ENCODE measurements at places on chromosomes 5 and 9.

GRCh38 chr5:131495536-131496399, 139.3 kb downstream of the RAPGEF6 start:
- no peak for DNase-seq

GRCh38 chr5:132024117-132024435, 12.6 kb upstream of the ACSL6 start:
- no peak for DNase-seq

DNA sequence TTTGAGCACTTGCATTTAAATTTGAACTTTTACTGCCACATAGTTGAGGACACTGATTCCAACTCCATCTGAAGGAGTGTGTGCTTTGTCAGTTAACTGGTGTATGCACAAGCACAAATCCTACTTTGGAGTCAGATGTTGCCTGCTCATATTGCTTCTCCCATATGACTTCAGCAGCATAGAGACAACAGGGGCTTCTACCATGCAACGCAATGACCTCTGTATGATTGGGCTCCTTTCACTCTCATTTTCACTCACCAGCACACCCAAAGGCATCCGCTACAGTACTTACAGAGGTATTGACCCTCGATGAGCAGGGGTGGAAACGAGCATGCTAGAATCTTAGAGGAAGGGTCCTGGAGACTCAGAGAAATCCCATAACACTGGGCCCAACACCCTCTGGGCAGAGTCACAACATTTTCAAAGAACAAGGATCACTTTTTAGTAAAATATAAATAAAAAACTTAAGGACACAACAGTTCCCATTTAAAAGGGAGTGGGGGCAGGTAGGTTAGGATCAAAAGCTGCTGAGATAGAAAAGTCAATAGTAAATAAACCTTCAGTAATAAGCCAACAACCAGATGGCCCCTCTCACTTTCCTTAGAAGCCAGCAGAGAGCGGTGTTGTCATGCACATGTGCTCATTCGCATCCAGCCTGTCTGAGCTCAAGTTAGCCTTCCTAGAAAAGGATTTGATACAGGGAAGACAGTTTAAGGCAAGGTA, 203.8 kb downstream of the SNCAIP start:
- DNase-seq: peak; percentile 37

DNA sequence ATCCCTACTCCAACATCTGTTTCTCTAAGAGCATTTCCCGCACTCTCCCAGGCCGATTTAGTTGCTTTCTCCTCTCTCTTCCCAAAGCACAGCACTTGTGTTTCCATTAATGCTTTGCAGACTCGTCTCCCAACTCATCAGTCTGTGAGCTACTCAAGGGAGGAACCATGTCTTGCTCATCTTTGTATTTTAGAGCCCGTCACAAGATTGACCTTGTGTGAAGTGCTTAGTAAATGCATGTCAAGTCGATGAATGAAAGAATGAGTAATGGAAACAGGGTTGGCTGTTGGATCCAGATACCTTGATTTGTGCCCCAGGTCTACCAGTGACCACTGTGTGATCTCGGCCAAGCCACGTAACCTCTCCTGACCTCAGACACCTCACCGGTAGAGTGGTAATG, 99.3 kb downstream of the KLF4 start:
- DNase-seq: no peak

DNA sequence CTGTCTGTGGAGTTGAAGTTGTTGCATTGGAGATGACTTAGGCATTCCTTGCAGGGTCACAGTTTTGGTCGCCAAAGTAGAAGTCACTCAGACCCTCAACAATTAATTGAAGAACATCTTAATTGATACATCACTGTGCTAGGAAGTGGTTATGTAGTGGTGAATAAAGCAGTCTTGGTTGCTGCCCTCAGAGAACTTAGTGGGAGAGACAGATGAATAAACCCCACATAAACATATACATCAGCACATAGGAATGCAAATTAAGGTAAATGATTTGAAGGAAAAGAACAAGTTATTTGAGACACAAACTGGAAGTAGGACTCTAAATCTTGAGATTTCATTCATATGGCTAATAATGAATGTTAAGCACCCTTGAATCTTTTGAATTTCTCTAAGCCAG, 25.7 kb downstream of the FAM174A start:
- DNase-seq: no peak

GRCh38 chr9:129206905-129207304, 28.8 kb upstream of the IER5L start:
- DNase-seq: no peak

DNA sequence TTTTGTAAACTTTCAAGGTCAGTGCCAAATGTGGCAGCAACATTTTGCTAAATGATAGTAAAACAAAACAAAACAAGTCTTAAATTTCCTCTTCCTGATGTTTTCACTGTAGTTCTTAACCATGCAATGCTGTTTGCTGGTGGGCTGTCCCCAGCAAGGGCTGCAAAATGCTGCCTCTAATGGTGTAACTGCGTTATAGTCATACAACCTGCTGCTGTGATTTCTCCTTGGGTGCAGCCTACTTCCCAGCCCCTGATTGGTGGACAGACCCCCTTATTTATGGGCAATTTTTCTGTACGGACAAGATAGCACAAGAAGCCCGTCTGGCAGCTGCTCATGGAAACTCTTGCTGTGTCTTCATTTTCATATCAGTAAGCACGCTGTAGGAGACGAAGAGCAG, 26.6 kb upstream of the PIP5K1B start:
- DNase-seq: no peak

DNA sequence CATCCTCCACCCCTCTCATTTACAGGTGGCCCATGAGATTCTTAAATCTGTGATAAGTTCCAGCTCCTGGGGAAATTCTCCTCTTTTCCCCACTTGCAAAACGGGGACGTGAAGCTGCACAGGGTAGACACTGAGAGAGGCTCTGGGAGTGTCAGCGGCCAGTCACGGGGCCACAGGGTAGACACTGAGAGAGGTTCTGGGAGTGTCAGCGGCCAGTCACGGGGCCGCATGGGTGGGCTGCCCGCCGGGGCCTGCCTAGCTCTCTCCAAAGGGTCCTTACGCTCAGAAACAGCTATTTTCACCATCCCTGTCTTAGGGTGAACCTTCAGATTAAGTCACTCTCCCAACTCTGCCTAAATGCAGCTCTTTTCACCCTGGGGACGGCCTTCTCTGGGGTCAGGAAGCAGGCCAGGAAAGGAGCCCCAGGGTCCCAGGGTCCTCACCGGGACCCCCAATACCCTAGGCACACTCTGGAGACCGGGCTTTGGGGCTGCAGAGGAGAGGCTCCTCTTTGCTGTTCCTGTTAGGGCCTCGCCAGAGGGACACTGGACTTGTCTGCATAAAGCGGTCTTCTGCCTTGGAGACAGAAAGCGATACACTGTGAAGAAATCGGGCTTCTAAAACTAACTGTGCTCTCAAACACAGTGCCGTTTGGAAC, 1.5 kb downstream of the FAM78A start:
- no peak for DNase-seq

GRCh38 chr5:160976181-160976580, 124.2 kb upstream of the ATP10B start:
- no peak for DNase-seq

- no peak for DNase-seq
These were observed 25.0 kb downstream of the SH3TC2 start for GRCh38 chr5:149037817-149038216.

- DNase-seq: no peak
These were observed 61.9 kb upstream of the RUFY1 start for GRCh38 chr5:179488491-179488890.

DNA sequence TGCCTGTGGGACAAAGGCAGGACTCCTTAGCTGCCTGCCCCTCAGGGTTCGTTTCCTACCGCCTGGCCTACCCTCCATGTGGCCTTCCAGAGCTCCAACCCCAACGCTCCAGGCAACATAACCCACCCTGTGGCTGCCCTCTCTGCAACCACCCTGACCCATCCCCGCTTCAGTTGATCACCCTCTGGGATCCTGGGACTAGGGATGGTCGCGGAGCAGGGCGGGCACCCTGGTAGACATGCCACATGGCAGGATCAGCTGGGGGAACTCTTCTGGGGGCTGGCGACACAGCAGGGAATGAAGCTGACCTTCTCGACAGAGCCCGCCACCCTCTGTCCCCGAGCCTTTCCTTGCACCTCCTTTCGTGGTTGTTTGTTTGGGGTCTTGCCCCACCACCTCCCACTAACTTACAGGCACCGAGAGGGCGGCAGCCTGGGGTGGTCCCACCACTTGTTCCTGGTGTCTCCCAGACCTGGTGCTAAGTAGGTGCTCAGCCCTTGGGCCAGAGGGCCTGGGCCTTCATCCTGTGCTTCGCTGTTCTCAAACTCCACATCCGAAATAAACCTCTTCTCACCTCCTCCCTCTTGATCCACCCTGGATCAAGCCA, 243.1 kb downstream of the PBX3 start:
- DNase-seq: no peak

- no peak for DNase-seq
These were observed 7.8 kb downstream of the NOL6 start for GRCh38 chr9:33465596-33466564.

- no peak for DNase-seq
These were observed 254.7 kb upstream of the SLC30A5 start for GRCh38 chr5:68839019-68839552.

DNA sequence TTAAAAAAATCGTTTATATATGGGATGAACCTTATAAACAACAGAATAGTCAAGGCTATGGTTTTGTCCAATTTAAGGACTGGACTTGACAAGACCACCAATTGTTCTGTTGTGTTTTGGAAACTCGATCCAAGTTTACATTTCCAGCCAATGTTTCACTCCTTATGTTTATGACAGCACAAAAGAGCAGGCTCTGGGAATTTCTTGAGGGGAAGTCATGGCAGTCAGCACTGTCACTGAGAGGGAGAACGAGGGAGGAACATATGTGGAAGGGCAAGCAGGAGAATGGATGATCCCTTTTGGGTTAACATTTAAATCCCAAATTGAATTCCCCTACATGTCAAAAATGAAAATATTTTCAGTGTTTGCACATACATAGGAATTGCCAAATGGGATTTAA, 292.5 kb downstream of the MARCHF11 start:
- DNase-seq: no peak

- peak; percentile 70 for DNase-seq
These were observed at the start of gene LSM11 for GRCh38 chr5:157743163-157744050. Gene LSM11 (plus strand): TSS chr5:157743712. CDS start chr5:157743751, 39 bp downstream.

- no peak for DNase-seq
These were observed 97.6 kb upstream of the FANCC start for GRCh38 chr9:95415158-95415557.

DNA sequence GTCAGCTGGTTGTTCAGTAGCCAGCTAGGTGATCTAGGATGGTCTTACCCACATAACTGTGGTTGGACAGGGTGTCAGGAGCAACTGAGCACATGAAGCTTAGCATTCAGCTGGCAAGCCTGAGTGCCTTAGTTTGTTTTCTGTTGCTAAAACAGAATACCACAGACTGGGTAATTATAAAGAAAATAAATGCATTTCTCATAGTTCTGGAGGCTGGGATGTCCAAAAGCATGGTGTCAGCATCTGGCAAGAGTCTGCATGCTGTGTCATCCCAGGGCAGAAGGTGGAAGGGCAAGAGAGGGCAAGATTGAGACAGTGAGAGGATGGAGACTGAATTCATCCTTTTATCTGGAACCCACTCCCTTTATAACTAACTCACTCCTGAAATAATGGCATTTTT, 921.5 kb downstream of the TLE4 start:
- no peak for DNase-seq

DNA sequence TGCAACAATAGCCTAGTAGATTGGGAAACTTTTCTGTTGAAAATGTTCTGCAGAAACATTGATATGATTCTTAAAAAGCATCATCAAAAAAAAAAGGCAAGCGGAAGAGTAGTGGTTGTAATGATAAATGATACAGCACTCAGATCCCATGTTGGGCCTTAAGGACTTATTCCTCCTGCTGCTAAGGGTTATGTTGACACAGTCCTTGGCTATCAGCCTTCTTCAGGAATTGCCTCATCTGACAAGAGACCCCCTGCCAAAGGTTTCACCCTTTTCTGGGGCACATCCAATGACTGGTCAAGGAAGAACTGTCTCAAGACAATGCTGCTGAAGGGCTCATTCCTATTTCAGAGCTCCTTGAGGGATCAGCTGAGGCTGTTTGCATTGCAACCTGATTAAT, 44.3 kb upstream of the MAMDC2 start:
- DNase-seq: no peak

- DNase-seq: no peak
These were observed 58.4 kb downstream of the PCSK1 start for GRCh38 chr5:96374653-96375052.

GRCh38 chr5:148290271-148291195, 21.7 kb upstream of the SPINK7 start:
- DNase-seq: no peak

DNA sequence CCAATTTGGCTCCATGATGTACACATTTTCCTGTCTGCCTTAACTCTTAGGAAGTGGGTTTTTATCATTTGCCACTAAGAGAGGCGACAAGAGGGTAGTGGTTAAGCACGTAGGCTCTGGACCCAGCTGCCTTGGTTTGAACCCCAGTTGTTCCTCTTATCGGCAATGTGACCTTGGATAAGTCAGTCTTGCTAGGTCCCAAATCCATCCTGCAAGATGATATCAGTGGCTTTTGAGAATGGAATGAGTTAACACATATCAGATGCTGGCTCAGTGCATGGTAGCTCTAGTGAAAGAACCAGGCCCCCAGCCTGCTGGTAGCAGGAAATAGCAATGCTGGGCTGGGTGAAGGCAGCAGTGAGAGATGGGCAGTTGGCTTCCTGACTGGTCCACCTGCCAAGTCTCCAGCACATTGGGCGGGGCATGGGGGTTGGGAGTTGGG, 72.5 kb downstream of the STK10 start:
- no peak for DNase-seq

- no peak for DNase-seq
These were observed 2.4 kb downstream of the POLR3G start for GRCh38 chr5:90477073-90477472.

- no peak for DNase-seq
These were observed 254 bp downstream of the STRBP start for GRCh38 chr9:123268199-123268464.

GRCh38 chr9:86039991-86040860, 59.1 kb downstream of the GOLM1 start:
- no peak for DNase-seq

GRCh38 chr9:69554945-69555344, 117.2 kb downstream of the APBA1 start:
- DNase-seq: no peak

DNA sequence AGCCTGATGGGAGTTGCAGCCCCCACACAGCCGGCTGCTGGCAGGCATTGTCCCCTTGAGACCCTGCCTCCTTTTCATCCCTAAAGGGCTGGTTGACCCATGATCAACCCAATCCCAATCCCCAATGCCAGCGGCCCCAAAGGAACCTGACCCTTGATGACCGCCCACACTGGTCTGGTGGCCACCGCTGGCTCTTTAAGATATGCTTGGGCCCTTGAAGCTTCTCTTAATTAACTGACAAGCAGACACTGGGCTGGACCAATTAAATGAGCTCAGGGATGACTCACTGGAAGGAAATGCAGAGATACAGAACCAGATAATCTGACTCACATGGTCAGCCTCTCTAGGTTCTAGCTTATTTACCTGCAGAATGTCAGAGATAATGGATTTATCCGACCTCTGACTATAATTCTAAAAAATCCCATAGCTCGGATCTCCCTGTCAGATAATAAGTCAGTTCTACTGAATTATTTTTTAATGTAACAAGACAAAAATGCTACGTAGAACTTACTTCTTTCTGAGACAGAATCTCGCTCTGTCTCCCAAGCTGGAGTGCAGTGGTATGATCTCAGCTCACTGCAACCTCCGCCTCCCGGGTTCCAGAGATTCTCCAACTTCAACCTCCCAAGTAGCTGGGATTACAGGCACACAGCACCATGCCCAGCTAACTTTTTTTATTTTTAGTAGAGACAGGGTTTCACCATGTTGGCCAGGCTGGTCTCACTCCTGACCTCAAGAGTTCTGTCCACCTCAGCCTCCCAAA, 11.1 kb upstream of the MLANA start:
- no peak for DNase-seq

- no peak for DNase-seq
These were observed 25.3 kb downstream of the AP3B1 start for GRCh38 chr5:78269088-78269703.
